ENCODE measurements at places on chromosomes 6 and 20. TPM values are rescaled to one million over a fixed set of nuclear protein-coding genes. Genes with fewer than 3 reads are reported as not detected.

POU5F1 gene
- 1.3 TPM for polyA plus RNA-seq

FOXA2 gene
- not detected for polyA plus RNA-seq

MUC21 gene
- not detected for polyA plus RNA-seq

TOX2 gene
- polyA plus RNA-seq, result 2.2 TPM

XKR7 gene
- polyA plus RNA-seq, result 0.06 TPM

NRSN1 gene
- polyA plus RNA-seq, result 0.07 TPM

SLPI gene
- 0.89 TPM for polyA plus RNA-seq

SPATS1 gene
- not detected for polyA plus RNA-seq

TCF15 gene
- 6.4 TPM for polyA plus RNA-seq

HLA-DQB1 gene
- 4.4 TPM for polyA plus RNA-seq

MKKS gene
- polyA plus RNA-seq, result 19.8 TPM

VNN1 gene
- polyA plus RNA-seq, result 0.64 TPM

JPH2 gene
- 69.0 TPM for polyA plus RNA-seq

- DNase-seq, result peak; percentile 35
These were observed 131.1 kb downstream of the VEGFA start for GRCh38 chr6:43900916-43901732.

- DNase-seq, result no peak
These were observed 83.5 kb upstream of the TMEM181 start for GRCh38 chr6:158476389-158476788.

DNA sequence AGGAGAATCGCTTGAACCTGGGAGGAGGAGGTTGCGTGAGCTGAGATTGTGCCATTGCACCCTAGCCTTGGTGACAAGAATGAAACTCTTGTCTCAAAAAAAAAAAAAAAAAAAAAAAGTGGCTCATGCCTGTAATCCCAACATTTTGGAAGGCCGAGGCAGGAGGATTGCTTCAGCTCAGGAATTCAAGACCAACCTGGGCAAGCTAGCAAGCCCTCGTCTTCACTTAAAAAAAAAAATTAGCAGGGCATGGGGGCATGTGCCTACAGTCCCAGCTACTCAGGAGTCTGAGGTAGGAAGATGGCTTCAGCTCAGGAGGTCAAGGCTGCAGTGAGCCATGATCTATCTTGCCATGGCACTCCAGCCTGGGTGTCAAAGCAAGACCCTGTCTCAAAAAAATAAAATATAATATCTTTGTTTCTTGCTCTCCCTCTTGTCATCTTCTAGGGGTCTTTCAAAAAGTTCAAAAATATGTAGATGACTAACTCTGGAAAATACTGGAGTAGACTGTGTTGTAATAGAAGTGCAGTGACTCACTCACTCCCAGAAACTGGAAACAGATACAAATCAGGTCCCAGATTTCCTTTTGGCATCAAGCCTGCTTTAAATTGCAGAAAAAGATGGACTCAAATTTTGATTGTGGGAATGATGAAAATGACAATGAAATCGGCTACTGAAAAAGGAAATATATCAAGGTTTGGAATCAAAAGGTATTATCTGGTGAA lies 2.8 kb upstream of the GINM1 start:
- no peak for DNase-seq

- no peak for DNase-seq
These were observed 40.6 kb upstream of the SMIM28 start for GRCh38 chr6:138337076-138337475.

DNA sequence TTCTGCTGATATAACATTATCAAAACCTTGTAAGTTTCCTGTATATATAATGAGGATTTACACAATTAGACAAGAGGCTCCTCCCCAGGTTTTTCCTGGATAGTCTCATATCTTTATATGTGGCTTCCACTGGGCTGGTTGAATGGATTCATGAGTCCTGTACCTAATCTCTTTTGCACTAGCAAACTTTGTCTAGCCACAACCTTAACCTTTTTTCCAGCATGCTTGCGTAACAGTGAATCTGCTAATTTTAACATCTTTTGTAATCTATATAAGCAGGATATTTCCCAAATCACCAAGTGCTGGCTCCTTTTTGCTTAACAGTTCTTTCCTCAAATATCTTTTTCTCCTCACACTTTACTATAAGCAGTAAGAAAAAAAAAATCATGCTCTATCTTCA lies 153.6 kb downstream of the COL21A1 start:
- no peak for DNase-seq

GRCh38 chr6:43408259-43408658 lies 19.1 kb upstream of the ABCC10 start:
- DNase-seq, result no peak

DNA sequence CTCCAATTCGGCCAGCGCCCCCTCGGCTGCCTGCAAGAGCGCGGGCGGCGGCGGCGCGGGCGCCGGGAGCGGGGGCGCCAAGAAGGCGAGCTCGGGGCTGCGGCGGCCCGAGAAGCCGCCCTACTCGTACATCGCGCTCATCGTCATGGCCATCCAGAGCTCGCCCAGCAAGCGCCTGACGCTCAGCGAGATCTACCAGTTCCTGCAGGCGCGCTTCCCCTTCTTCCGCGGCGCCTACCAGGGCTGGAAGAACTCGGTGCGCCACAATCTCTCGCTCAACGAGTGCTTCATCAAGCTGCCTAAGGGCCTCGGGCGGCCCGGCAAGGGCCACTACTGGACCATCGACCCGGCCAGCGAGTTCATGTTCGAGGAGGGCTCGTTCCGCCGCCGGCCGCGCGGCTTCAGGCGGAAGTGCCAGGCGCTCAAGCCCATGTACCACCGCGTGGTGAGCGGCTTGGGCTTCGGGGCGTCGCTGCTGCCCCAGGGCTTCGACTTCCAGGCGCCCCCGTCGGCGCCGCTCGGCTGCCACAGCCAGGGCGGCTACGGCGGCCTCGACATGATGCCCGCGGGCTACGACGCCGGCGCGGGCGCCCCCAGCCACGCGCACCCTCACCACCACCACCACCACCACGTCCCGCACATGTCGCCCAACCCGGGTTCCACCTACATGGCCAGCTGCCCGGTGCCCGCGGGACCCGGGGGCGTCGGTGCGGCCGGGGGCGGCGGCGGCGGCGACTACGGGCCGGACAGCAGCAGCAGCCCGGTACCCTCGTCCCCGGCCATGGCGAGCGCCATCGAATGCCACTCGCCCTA lies 963 bp downstream of the FOXF2 start:
- peak; percentile 75 for DNase-seq

DNA sequence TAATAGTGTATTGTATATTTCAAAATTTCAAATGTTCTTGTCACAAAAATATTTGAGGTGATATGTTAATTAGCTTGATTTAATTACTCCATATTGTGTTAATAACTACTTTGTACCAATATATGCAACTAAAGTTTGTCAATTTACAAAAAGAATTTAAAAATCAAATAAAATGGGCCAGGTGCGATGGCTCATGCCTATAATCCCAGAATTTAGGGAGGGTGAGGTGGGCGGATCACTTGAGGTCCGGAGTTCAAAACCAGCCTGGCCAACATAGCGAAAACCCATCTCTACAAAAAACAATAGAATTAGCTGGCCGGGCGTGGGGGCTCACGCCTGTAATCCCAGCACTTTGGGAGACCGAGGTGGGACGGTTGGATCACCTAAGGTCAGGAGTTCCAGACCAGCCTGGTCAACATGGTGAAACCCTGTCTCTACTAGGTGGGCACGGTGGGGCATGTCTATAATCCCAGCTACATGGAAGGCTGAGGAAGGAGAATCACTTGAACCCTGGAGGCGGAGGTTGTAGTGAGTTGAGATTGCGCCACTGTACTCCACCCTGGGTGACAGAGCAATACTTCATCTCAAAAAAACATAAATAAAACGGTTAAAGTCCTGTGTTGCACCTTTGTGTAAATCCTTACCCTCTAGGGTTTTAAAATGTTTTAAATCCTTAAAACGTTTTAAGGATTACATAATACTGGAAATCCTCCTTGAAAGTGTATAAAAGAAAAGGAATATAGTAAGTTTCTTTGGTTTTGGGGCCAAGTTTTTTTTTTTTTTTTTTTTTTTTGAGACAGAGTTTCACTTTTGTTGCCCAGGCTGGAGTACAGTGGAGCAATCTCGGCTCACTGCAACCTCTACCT lies 4.0 kb downstream of the HSPA1B start:
- no peak for DNase-seq

GRCh38 chr20:62348604-62349003 lies 18.5 kb downstream of the LAMA5 start:
- no peak for DNase-seq

DNA sequence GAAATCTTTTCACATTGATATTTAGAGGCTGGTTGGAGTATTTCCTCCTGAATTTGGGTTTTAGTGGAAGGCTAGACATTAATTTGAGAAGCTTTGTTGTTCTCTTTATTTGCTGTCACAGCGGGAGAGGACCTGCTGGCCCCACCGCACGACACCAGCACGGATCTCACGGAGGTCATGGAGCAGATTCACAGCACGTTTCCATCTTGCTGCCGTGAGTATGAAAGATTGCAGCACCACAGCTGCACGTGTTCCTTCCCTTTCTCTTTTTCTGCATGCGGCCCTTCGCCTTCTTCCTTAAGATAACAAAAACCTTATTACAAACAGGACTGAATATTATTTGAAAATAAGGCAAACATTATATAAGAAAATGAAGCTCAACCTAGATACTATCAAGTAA lies 555.5 kb downstream of the UTRN start:
- DNase-seq, result no peak

- no peak for DNase-seq
These were observed 743 bp downstream of the CMTR1 start for GRCh38 chr6:37433657-37434271.

- DNase-seq, result no peak
These were observed at the start of gene AVP for GRCh38 chr20:3084283-3084985. Gene AVP (minus strand): TSS chr20:3084724. CDS start chr20:3084674, 50 bp downstream.

- DNase-seq, result peak; percentile 62
These were observed 62.9 kb downstream of the QRSL1 start for GRCh38 chr6:106692112-106692818.

GRCh38 chr6:3913958-3914337 lies 64.8 kb downstream of the FAM50B start:
- peak; percentile 44 for DNase-seq

DNA sequence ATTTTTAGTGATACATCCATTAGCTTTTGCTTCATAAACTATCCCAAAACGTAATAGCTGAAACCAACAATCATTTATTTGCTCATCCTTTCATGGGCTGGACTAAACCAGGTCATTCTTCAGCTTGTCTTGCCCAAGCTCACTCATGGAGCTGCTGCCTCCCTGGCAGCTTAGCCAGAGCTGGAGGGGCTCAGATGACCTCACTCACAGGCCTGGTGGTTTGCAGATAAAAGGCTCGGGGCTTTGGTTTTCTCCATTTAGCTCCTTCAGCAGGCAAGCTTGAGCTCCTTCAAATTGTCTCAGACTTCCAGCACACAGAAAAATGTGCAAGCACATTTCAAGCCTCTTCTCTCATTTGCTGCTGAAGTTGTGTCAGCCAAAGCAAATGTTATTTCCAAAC lies 139.1 kb downstream of the BTBD3 start:
- no peak for DNase-seq

GRCh38 chr6:1987640-1988039 lies 257.8 kb downstream of the GMDS start:
- DNase-seq, result no peak

DNA sequence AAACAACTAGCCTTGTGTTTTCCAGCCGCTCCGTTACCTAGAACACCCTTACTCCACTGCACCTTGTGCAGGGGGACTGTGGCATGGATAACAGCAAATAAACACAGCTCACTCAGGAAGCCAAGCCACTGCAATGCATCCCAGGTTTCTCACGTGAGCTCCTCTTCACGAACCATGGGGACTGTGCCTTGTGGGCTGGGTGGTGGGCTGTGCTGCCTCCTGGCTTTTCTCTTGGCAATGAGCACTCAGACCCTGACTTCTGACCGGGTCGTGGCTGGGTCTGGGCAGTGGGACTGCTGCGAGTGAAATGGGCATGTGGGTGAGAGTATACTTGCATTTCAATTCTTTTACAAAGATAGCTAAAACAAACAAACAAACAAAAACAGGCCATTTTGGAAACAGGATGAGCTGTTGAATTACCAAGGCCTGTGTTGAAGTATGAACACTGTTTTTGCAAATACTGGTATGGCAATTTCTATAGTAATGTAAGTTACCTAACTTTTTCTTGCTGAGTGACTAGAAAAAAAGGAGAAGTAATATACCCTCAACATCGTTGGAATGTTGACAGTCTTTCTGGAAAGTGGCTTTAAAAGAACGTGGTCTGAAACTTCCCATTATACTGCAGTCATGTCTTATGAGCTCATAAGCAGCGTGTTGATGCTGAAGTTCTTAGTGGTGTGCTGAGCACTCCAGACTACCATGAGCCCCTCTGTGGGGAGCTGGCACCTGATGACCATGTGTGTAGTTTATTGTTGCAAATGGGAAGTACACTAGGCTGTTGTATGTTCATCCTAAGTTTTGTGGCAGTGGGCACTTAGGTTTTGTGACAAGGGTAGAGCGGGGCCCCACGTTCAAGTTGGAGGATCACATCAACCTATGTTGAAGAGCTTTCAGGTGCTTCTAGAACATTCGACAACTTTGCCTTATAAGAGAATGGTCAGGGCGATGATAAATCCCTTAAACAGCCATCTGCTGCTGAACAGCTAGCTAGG lies 120.4 kb downstream of the ARMC2 start:
- DNase-seq, result peak; percentile 66

DNA sequence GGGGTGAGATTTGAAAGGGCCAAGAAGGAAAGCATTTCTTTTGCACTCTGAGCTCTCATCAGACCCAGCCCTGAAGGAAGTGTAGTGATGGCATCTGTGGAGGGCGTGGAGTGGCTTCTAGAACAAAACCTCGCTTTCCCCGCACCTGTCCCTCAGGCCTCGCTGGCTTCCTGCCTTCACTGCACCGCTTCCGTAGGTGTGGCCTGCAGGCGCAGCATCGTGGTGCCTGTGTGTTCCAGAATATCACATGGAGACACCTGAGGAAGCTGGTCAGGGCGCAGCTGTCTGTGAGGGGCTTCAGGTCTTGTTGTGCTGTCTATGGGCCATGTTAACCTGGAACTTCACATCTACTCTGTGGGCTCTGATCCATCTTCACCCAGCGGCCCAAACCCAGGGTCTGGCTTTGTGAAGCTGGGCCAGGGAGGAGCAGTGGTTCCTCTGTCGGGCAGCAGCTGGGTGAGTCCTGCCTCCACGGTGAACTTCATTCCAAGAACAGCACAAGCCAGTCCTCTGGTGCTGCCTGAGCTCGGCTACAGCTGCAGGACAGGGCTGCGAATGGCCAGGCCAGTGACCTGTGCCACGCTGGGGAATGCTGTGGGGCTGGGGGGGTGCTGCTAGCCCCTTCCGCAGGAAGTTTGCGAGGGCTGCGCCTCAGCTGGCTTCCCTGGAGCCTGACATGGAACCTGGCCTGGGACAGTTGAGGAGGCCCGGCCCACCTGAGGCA lies 40.9 kb downstream of the DSTN start:
- peak; percentile 42 for DNase-seq

- no peak for DNase-seq
These were observed 12.9 kb upstream of the WFDC2 start for GRCh38 chr20:45456632-45457031.

- DNase-seq, result no peak
These were observed 94.1 kb downstream of the CDH26 start for GRCh38 chr20:60052322-60052721.

- no peak for DNase-seq
These were observed 104.6 kb downstream of the DLL1 start for GRCh38 chr6:170186006-170186935.

- no peak for DNase-seq
These were observed 21.4 kb downstream of the TTBK1 start for GRCh38 chr6:43264599-43265145.

GRCh38 chr20:15716256-15716655 lies 857.0 kb downstream of the KIF16B start:
- DNase-seq, result peak; percentile 82

GRCh38 chr20:46757754-46758678 lies 48.6 kb downstream of the SLC2A10 start:
- DNase-seq, result peak; percentile 79

GRCh38 chr20:43306837-43307236 lies 117.1 kb upstream of the PTPRT start:
- no peak for DNase-seq

- DNase-seq, result no peak
These were observed 53.0 kb downstream of the HLA-A start for GRCh38 chr6:29995340-29995777.

Measured in muscle of leg (tissue), 16 donors.